ENCODE measurements at places on chromosomes 4 and X. TPM values are rescaled to one million over a fixed set of nuclear protein-coding genes. Genes with fewer than 3 reads are reported as not detected.

MAGED4 gene
- polyA plus RNA-seq, result 2.1 TPM

REELD1 gene
- 0.20 TPM for polyA plus RNA-seq

GPR119 gene
- polyA plus RNA-seq, result not detected

GYG2 gene
- 0.42 TPM for polyA plus RNA-seq

SMR3B gene
- not detected for polyA plus RNA-seq

CXXC4 gene
- polyA plus RNA-seq, result 0.09 TPM

C4orf54 gene
- under 0.01 TPM for polyA plus RNA-seq

TMPRSS11B gene
- polyA plus RNA-seq, result 1,112 TPM

CCDC160 gene
- 0.31 TPM for polyA plus RNA-seq

SMS gene
- 43.2 TPM for polyA plus RNA-seq

TMPRSS11A gene
- 64.5 TPM for polyA plus RNA-seq

RAB9B gene
- polyA plus RNA-seq, result 0.45 TPM

PDHA1 gene
- 174 TPM for polyA plus RNA-seq

FAM9C gene
- polyA plus RNA-seq, result not detected

GPAT3 gene
- 4.4 TPM for polyA plus RNA-seq

PRR32 gene
- not detected for polyA plus RNA-seq

EREG gene
- polyA plus RNA-seq, result 4.9 TPM

MYOZ2 gene
- 0.09 TPM for polyA plus RNA-seq

CLGN gene
- polyA plus RNA-seq, result 1.9 TPM

ZFP42 gene
- polyA plus RNA-seq, result 0.01 TPM

IRS4 gene
- polyA plus RNA-seq, result 0.01 TPM

KCNIP4 gene
- polyA plus RNA-seq, result 0.12 TPM

CFI gene
- 5.7 TPM for polyA plus RNA-seq

HOPX gene
- polyA plus RNA-seq, result 1,386 TPM

PNMA6A gene
- polyA plus RNA-seq, result 0.04 TPM

YY2 gene
- polyA plus RNA-seq, result 0.71 TPM

GLRA3 gene
- polyA plus RNA-seq, result not detected

PPP1R2C gene
- polyA plus RNA-seq, result not detected

MEPE gene
- not detected for polyA plus RNA-seq

P2RY10 gene
- 0.46 TPM for polyA plus RNA-seq

NLGN3 gene
- polyA plus RNA-seq, result 0.22 TPM

FGD1 gene
- polyA plus RNA-seq, result 4.2 TPM

STARD8 gene
- 0.75 TPM for polyA plus RNA-seq

PIM2 gene
- 2.6 TPM for polyA plus RNA-seq

BTK gene
- 1.1 TPM for polyA plus RNA-seq

OR13H1 gene
- not detected for polyA plus RNA-seq

All from esophagus (tissue), 2 donors.